CD8-positive, alpha-beta memory T cell (primary cell): ENCODE measurements at places on chromosomes 3 and 15. TPM values are rescaled to one million over a fixed set of nuclear protein-coding genes. Genes with fewer than 3 reads are reported as not detected.
A peak's percentile ranks its signal among the peaks of the same experiment; 100 is the strongest.

DNA sequence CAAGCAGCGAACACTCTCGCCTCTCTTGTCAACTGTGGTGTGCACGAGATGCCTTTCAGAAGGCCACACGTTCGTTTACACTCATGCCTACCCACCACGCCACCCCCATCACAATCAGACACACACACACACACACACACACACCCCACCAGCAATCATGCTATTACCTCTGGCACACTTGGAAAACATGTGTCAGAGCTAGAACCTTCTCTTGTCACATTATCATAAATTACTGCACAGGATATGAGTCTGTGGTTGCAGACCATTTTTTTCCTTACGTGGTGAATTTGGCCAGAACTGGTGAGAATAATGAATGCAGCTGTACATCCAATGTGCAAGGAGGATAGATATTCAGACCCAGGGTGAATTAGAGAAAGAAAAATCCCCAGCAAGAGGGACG lies 52.4 kb downstream of the TRIM69 start:
- H3K4me1 ChIP-seq: no peaks in the 10 kb centered on the region
- H3K27ac ChIP-seq: no peak overlapping the region
- DNase-seq: peak; percentile 41
- no peaks in the 10 kb centered on the region for H3K36me3 ChIP-seq
- no peaks in the 10 kb centered on the region for H3K27me3 ChIP-seq

GRCh38 chr15:84821501-84822021 lies 4.4 kb downstream of the ALPK3 start:
- no peak for DNase-seq
- H3K27me3 ChIP-seq: no peaks in the 10 kb centered on the region
- no peaks in the 10 kb centered on the region for H3K36me3 ChIP-seq
- no peak overlapping the region for H3K27ac ChIP-seq
- no peak overlapping the region for H3K4me3 ChIP-seq

- no peak for DNase-seq
- H3K4me3 ChIP-seq: peak overlapping the region; percentile 85
- H3K27ac ChIP-seq: peak overlapping the region; percentile 88
- no peaks in the 10 kb centered on the region for H3K36me3 ChIP-seq
- no peaks in the 10 kb centered on the region for H3K27me3 ChIP-seq
- peaks cover 71% of the 10 kb centered on the region for H3K4me1 ChIP-seq
Observed at GRCh38 chr3:195543500-195544229, 540 bp upstream of the PPP1R2 start.

DNA sequence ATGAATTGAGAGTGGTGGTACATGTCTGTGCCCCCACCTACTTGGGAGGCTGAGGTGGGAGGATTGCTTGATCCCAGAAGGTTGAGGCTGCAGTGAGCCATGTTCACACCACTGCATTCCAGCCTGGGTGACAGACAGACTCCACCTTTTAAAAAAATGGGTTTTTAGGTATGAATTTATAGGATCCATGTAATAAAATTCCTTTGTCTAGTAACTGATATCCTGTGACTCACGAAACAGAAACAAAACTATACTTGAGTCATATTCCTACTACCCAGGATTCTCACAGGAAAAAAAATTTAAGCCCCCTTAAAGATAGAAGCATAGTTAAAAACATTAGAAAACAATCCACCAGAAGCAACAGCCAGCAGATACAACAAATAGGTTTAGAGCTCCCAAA lies 10.0 kb upstream of the CRTC3 start:
- no peaks in the 10 kb centered on the region for H3K36me3 ChIP-seq
- no peak overlapping the region for H3K4me3 ChIP-seq
- no peaks in the 10 kb centered on the region for H3K4me1 ChIP-seq
- no peak overlapping the region for H3K27ac ChIP-seq

DNA sequence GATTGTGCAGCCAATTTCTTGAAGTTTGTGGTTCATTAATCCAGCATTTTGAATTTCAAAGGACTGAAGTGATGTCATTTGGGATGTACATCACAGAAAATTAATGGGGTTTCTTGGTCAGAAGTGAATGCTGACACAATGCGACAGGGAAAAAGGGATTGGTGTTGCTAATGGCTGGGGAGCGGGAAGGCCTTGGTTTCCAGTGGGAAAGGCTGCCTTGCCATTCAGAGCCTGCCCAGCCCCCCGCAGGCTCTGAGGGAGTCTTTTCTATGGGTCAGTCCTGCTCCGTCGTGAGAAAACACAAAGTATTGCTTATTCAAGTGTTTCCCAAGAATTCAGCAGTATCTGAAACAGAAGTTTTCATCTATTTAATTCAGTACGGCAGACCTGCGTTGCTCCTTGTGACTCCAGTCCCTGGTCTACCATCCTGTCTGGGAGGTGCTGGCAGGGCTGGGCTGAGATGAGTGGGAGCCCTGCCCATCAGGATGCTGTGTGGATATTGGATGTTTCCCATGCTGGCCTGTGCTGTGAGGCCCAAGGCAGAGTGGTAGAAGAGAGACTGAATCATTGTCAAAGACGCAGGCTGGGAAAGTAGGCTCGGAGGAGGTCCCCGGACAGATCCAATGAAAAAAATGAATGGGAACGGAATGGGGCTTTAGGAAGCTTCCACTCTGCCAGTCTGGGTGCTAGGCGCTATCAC lies 111.2 kb upstream of the KLHL25 start:
- no peak overlapping the region for H3K4me3 ChIP-seq
- H3K36me3 ChIP-seq: no peaks in the 10 kb centered on the region
- no peak overlapping the region for H3K27ac ChIP-seq
- no peak for DNase-seq

DNA sequence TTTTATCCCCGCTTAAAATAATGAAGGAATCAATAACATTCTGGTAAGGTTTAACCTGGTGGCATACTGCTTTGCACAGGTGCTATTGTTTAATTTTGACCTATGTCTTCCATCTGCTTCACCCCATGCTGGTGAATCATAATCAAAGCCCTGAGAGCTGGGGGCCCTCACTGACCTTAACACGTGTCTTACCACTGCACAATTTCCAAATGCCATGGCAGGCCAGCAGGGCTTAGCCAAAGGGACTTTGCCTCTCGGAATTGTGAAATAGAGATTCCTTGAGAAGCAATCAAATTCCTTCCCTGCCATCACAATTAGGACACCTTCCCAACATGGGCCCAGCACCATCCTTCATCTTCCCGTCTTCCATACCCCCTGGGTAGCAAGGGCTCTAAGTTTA lies 242.6 kb upstream of the THBS1 start:
- no peaks in the 10 kb centered on the region for H3K27me3 ChIP-seq
- H3K4me3 ChIP-seq: no peak overlapping the region
- H3K36me3 ChIP-seq: no peaks in the 10 kb centered on the region

DNA sequence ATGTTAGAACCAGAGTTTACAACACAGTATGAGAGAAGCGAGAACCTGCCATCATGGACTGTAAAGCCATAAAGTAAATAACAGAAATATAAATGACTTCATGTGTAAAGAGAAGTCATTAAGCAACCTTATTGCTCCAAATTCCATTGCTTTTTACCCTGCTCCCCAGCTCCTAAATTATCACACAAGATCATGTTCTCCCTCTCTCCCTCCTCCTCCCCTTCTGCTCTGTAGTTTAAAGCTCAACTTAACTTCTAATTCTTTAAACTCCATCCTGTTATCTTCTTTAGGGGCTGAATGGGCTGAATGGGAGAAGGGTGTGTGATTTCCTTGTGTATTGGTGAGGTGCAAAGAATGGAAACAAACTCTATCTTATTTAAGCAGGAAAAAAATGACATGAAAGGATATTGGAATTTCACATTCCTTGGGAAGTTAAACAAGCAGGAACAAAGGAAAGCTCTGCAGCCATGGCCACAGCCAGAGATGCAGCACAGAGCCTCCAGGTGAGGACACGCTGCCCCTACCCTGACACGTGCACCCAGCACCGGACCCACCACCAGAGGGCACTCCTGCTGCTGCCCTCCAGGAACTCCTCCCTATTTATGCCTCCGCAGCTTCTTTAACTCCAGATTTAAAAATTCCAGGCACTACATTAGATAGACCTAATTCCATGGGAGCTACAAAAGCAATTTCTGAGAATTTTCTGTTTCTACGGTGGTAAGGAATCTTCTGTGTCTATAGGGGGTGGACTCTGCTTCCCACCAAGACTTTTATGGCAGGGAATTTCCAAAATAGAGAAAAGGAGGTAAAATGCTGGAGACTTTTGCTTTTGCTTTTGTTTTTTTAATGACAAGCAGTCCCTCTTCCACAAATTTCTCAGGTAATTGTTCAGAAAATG lies 76.9 kb upstream of the ABI3BP start:
- H3K27ac ChIP-seq: no peak overlapping the region
- H3K27me3 ChIP-seq: no peaks in the 10 kb centered on the region
- H3K4me1 ChIP-seq: no peaks in the 10 kb centered on the region
- DNase-seq: peak; percentile 25
- H3K36me3 ChIP-seq: no peaks in the 10 kb centered on the region
- H3K4me3 ChIP-seq: no peak overlapping the region

DNA sequence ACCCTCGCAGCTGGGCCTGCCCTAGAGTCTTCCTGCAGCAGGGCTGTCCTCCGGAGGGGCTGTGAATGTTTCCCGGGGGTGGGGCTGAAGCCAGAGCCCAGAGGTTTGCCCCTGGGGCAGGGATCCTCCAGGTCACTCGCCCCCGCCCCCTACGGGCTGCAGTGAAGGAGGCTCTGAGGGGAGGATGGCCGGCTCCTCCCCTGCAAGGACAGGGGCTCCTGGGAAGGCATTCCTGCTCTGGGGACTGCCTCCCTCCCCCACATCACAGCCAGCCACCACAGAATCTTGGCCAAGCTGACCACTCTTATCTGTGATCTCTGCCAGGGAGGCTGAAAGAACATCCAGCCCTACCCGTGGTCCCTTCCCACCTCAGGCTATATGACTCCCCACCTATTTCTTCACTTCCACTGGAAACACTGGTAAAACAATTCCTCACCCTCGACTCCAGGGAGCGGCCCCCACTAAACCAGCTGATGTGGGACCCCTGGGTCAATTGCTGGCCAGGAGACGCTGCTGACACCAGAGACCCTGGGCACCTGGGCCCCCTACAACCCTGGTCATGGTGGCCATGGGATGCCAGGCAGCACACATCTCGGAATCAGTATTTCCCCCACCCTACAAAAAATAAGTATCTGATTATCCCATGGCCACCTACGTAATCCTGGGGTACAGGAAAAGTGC lies 66.0 kb downstream of the HMCES start:
- H3K27ac ChIP-seq: no peak overlapping the region
- H3K36me3 ChIP-seq: no peaks in the 10 kb centered on the region
- no peak for DNase-seq
- no peaks in the 10 kb centered on the region for H3K4me1 ChIP-seq
- no peak overlapping the region for H3K4me3 ChIP-seq
- no peaks in the 10 kb centered on the region for H3K27me3 ChIP-seq

GRCh38 chr3:4222574-4223175 lies 80.5 kb upstream of the SETMAR start:
- no peak overlapping the region for H3K27ac ChIP-seq
- H3K36me3 ChIP-seq: no peaks in the 10 kb centered on the region
- no peaks in the 10 kb centered on the region for H3K4me1 ChIP-seq
- no peak overlapping the region for H3K4me3 ChIP-seq
- no peaks in the 10 kb centered on the region for H3K27me3 ChIP-seq

DNA sequence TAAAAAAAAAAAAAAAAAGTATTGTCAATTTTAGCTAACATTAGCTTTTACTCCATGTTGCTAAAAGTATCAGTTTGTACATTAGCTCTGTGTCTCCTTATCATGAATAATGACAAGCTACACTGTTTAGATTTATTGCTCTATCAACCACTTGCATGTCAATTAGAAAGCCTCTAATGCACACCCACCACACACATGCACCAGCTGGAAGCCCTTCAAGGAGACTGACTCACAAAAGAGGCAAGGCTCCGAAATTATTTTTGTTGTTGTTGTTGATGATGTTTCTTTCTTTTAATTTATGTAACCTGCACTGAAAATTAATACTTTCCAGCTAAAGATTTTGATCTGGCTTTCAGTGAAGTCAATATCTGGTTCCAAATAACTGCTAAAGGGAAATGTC lies 71.5 kb downstream of the ETFA start:
- H3K4me1 ChIP-seq: no peaks in the 10 kb centered on the region
- no peaks in the 10 kb centered on the region for H3K36me3 ChIP-seq
- no peak overlapping the region for H3K27ac ChIP-seq
- DNase-seq: no peak
- no peak overlapping the region for H3K4me3 ChIP-seq

DNA sequence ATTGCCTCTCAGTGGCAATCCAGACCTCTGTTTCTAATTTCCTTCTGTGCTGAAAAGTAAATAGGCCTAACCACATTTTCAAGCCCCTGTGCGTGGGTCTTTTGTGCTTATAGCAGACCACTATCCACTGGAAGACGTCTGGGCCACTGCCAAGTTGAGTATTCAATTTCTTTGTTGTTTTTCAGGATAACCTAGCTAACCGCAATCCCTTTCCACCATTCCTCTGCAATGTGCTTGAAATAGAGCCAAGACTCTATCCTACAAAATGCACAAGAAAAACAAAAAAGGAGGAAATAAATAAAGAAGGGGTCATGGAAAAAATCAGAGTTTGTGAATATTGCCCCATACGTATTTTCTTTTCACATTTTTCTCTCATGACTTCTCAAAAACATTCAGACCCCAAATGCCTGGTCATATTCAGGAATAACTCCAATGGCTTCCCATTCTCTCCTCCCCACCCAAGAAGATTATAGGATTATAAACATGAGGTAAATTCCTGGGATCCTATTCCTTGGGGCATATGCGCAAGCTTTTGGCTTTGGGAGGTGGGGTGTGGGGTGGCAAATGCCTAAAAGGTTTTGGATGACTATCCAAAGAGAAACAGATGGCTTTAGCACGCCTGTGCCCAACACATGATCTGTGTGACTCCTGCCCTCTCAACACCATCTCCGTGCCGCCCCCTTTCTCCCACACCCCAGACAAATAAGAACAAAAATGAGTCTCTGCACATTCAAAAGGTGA lies 217.9 kb upstream of the THBS1 start:
- H3K27ac ChIP-seq: no peak overlapping the region
- H3K27me3 ChIP-seq: no peaks in the 10 kb centered on the region
- H3K4me3 ChIP-seq: no peak overlapping the region
- H3K4me1 ChIP-seq: no peaks in the 10 kb centered on the region
- DNase-seq: no peak

- peaks cover 9% of the 10 kb centered on the region for H3K4me1 ChIP-seq
- DNase-seq: no peak
- H3K27me3 ChIP-seq: no peaks in the 10 kb centered on the region
- H3K36me3 ChIP-seq: peaks cover 3% of the 10 kb centered on the region
- no peak overlapping the region for H3K27ac ChIP-seq
Observed at GRCh38 chr3:138197058-138197457, 10.0 kb downstream of the ARMC8 start.

DNA sequence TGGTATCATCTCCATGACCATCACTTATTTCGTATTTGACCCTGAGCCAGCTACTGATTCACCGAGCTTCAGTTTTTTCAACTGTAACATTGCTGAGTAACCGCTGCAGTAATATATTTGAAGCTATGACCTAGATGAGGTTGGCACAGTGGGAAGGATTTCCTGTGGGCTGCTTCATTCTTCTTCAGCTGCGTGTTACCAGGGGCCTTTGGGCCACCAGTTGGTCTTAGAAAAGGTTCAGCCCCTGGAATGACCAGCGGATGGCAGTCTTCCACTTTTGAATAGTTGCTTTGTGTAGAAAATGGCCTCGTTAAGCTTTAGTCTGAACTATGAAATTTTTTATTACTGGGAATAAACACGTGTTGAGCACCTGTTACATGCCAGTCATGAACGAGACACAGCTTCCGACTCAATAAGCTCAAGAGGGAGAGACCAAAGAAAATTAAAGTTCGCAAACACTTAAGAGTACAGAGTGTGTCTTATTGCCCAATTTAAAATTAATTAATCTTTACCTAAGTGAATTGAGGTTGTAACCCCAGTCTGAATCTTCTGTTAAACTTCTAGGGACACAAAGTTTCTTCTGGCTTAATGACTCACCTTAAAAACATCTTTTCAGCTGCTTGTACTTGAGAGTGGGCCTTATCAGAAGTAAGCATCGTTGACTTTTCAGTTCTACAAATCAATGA lies 57.6 kb upstream of the NR2E3 start:
- H3K36me3 ChIP-seq: no peaks in the 10 kb centered on the region
- H3K27me3 ChIP-seq: no peaks in the 10 kb centered on the region

The NUSAP1 gene
- 100 TPM for total RNA-seq

The WDR93 gene
- not detected for total RNA-seq
